NCI-H2081 treated with DMSO at 0.1 percent for 48 hours (cell line): ENCODE measurements at places on chromosomes 2 and 18.

GRCh38 chr2:67782443-67782842 lies 280.4 kb downstream of the C1D start:
- no peak for DNase-seq

- DNase-seq = no peak
Observed at GRCh38 chr2:170145191-170145590, 32.8 kb upstream of the MYO3B start.

- DNase-seq = no peak
Observed at GRCh38 chr2:108240966-108241365, 1.2 kb downstream of the SULT1C3 start.

DNA sequence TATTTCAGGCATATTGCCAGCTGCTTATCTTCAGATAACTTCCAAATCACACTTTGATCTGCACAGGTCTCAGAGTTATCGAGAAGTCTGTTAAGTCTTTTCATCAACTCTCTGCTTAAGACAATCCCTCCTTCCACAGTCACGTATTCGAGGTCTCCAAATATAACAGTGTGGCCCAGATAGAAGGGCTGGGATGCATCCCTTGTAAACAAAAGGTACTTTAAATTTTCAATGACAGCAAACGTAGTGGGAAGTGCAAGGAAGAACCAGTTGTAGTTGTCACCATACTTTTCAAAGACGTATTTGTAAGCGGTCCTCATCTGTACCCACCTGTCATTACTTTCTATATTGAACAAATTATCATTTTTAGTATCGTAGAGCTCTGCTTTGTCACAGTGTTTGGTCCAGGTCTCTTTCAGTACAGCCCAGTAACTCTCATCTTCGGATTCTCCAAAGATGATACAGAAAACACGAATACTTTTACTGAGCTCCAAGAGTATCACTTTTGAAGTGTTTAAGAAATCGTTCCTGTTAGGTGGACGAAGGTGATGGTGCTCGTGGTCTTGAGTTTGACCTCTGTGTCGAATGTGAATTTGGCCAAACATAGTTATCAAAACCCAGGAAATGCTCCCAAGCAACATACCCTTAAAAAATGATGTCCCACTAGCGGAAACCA lies 445 bp downstream of the C1GALT1C1L start:
- DNase-seq = no peak

GRCh38 chr2:55865096-55865835 lies 58.3 kb downstream of the EFEMP1 start:
- DNase-seq = no peak

- no peak for DNase-seq
Observed at GRCh38 chr2:118183381-118183780, 95.1 kb downstream of the INSIG2 start.

DNA sequence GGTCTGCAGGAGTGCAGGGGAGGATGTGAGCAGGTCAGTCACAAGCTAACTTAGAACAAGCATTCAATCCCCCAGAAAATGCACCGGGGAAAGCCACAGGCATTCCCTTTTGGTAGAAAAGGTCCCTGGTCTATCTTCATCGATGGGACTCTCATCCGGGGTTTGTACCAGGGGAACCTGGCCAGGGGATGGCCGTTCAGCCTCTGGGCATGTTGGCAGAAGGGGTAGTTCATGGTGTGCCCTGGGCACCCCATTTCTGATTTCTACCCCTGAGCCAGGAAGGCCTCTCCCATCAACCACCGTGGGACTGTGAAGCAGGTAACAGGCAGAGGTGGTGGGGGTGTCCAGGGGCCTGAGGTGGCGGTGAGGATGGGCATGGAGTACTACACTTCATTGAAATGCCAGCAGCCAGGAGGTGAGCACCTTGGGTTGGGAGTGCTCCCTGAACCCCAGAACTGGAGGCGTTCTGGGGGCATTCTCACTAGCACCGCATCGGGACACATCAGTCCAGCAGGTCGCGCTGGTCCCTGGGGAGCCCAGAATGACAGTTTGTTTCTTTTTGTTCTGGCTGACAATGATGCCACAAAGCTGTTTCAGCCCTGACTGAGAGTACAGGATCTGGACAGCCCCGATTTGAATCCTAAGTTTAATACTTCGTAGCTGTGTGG lies 172.3 kb downstream of the SMAD7 start:
- DNase-seq = no peak

- no peak for DNase-seq
Observed at GRCh38 chr2:218780851-218781690, 876 bp upstream of the CYP27A1 start.

GRCh38 chr2:29130295-29130694 lies 15.1 kb downstream of the CLIP4 start:
- no peak for DNase-seq

DNA sequence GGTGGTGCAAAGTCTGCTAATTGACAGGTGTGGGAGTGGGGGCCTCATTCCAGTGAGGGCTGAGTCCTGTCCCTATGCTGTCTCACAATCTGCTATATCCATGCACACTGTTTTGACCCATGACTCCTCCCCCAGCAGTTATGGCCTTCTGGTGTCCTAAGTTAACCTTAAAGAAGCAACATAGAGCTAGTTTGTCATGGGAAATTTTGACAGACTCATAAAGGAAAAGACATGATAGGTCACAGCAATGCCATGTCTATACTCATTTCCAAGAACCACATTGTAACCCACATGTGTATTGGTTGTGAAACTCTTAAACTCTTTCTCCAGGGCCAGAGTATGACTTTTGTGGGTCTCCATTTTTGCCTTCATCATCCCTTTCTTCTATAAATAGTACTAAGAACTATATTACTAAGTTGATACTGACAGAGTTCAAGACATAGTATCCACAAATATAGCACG lies 78.2 kb upstream of the SLC1A4 start:
- no peak for DNase-seq

- no peak for DNase-seq
Observed at GRCh38 chr2:98932164-98932563, 3.9 kb downstream of the CRACDL start.

DNA sequence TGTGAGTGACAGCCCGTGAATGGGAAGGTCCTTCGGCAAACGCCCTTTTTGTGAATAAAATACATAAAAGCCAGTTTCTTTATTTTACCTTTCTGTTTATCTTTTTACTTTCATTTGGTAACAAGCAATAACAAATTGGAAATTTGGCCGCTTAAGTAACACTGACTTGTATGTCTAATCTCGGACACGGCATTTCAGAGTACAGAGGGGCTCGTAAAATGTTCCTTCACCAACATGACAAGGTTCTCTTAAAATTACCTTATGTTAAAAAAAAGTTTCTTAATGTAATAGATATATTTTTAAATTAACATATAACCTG lies 558 bp upstream of the NEMP2 start:
- no peak for DNase-seq

DNA sequence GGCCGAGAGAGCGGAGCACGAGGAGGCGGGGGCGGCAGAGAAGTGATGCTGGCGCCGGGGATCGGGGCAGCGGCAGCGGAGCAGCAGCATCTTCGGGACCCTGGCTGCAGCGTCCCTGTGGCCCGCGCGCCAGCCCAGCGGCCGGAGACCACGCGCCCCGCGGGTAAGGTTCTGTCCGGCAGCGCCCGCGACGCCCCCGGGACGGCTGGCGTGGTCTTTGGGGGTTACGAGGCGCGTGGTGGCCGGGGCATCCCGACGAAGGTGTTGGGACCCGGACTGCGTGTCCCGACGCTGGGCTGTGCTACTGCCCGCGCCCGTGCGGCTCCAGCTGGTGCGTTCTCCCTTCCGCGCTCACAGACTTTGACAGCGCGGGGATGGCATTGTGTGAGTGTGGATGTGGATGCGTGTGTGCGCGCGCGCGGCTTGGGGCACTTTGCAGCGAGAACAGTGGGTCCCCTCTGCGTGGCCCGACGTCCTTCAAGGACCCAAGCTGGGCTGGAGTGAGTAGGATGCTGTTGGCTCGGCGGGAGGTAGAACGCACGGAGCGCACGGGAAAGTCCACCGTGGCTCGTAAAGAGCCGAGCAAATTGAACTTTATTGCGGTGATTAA lies 405.0 kb downstream of the XIRP2 start:
- DNase-seq = no peak

GRCh38 chr18:45838302-45839070 lies 13.0 kb downstream of the SIGLEC15 start:
- DNase-seq = no peak

- DNase-seq = no peak
Observed at GRCh38 chr2:240201866-240202265, 61.4 kb upstream of the OTOS start.

DNA sequence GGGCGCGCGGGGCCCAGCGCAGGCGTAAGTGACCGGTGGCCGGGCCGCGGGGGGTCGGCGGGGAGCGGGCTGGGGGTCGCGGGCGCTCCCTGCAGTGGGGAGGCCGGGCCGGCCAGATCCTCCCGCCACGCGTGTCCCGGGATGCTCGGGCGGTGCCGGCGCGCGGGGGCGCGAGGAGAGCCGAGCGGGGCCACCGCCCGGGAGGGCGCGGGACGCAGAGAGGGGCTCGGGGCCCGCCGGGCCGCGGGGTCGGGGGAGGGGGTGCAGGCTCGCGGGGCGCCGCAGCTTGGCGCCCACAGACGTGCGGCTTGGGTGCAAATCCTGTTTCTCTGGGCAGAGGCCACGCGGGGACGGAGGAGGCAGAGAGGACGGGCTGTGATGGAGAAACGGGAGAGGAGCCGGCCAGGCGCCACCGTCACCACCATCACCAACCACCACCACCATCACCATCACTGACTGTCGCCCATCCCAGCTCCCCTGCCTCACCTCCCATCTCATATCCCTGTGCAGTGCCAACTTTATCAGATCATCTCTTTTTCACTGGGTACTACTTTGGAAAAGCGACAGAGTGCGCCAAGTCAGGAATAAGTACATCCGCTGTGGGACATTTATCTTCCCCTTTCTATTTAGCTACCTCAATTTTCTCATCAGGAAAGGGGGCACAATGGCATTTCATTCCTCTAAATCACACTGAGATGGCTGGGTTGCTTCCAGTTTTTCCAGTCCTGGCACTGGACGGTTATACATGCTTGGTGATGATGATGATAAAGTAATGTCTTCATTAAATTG lies 97.2 kb upstream of the GPR45 start:
- no peak for DNase-seq

- DNase-seq = no peak
Observed at GRCh38 chr2:112765251-112765650, 842 bp upstream of the CKAP2L start.

- no peak for DNase-seq
Observed at GRCh38 chr2:10329880-10330699, 27.4 kb downstream of the HPCAL1 start.

- no peak for DNase-seq
Observed at GRCh38 chr2:120574620-120575019, 161.0 kb upstream of the GLI2 start.

GRCh38 chr2:127392133-127392827 lies 4.5 kb upstream of the MAP3K2 start:
- no peak for DNase-seq

DNA sequence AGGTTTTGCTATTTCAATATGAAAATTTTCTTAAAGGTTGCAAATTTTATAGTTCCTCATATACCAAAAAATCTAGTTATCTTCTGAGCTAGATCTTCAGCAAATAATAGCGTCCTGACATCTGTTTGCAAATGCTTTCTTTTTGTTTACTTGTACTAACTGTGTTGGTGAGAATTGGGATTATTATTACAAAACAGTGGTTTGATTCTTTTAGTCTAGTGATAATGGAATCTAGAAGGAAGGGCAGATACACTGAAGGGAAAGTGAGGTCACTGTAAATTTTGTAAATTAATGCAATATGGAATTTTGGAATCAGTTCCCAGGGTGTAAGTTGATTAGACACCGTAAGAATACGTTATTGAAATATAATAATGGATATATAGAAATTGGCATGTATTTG lies 36.2 kb upstream of the NT5C1B start:
- no peak for DNase-seq

DNA sequence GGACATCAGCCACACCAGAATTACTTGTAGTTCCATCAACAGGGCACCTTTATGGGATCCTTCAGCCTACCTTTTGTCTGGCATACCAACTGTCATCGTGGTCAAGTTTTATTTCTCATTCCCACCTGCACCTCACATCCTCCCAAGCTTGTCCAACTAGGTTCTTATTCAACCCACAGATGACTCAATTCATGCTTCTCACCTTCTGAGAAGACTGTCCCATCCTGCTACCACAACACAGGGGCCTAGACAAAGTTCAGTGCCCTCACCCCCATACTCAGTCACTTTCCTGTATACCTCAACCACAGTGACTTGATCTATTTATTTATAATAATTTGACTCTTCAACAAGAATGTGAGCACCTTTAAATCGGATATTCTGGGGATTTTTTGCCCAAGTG lies 114.4 kb upstream of the ACVR1C start:
- no peak for DNase-seq

DNA sequence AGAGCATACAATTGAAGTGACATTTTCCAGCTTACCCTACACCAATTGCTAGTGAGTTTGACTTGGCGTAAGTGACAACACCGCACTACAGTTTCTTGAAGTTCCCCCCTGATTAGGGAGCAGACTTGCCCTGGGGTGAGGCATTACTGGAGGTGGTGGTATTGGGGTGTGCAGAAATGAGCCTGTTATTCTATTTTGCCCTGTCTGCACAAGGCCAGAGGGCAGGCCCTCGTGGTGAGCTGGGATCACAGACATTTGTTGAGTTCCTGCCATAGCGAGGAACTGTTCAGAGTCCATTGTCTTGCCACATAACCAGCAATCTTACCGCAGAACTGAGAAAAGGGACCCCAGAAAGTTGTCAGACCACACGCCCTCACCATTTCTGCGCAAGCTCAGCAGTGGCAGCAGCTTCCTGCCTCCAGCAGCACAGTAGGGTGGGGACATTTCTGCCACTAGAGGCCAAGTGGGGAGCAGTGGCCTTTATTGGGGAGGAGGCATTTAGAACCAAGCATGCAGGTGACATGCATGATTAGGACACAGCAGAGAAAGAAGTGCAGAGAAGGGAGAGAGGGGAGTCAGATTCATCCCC lies 103.6 kb upstream of the BCL2L11 start:
- DNase-seq = no peak

DNA sequence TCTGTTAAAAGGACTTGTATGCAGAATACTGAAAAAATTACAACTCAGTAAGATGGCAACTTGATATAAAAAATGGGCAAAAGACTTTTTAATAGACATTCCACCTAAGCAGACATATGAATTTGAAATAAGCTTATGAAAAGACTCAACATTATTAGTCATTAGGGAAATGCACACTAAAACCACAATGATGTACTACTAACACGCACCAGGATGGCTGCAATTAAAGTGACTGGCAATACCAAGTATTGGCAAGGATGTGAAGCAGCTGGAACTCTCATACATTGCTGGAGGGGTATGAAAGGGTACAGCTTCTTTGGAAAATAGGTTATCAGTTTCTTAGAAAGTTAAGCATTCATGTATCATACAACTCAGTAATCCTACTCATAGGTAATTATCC lies 3.2 kb upstream of the ENOSF1 start:
- no peak for DNase-seq
